Colonic mucosa (tissue), 4 donors: ENCODE measurements at places on chromosomes 4 and X. TPM values are rescaled to one million over a fixed set of nuclear protein-coding genes. Genes with fewer than 3 reads are reported as not detected.

Gene H2BW1
- total RNA-seq = not detected

DNA sequence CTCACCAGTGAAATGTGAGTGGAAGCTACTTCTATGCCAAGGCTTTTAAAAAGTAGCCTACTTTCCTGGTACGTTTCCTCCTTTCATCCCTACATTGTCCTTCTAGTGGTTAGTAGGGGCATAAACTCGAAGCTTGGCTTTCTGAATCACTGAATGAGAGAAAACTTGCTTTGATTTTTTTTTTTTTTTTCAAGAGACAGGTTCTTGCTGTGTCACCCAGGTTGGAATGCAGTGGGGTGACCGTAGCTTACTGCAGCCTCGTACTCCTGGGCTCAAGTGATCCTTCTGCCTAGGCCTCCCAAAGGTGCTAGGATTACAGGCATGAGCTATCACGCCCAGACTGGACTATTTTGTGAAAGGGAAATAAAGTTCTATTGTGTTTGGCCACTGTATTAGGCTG, 89.1 kb upstream of the IGFBP7 start:
- H3K4me3 ChIP-seq = no peak overlapping the region
- no peaks in the 10 kb centered on the region for H3K36me3 ChIP-seq
- no peak overlapping the region for H3K27ac ChIP-seq
- H3K4me1 ChIP-seq = no peaks in the 10 kb centered on the region
- DNase-seq = no peak

- H3K36me3 ChIP-seq = no peaks in the 10 kb centered on the region
- no peak overlapping the region for H3K27ac ChIP-seq
- no peaks in the 10 kb centered on the region for H3K4me1 ChIP-seq
- no peak overlapping the region for H3K4me3 ChIP-seq
These were observed 19.1 kb downstream of the PAGE2 start for GRCh38 chrX:55107911-55108310.

- H3K27me3 ChIP-seq = peaks cover 9% of the 10 kb centered on the region
- H3K36me3 ChIP-seq = no peaks in the 10 kb centered on the region
- H3K4me1 ChIP-seq = no peaks in the 10 kb centered on the region
- peak within 1 kb of the TSS; percentile 24 for H3K4me3 ChIP-seq
These were observed at the start of gene EDNRA for GRCh38 chr4:147480891-147481576. EDNRA (plus strand) TSS chr4:147481097; CDS start chr4:147485682, 4,585 bp downstream.

- H3K36me3 ChIP-seq = no peaks in the 10 kb centered on the region
- H3K27me3 ChIP-seq = no peaks in the 10 kb centered on the region
- H3K4me3 ChIP-seq = no peak overlapping the region
- H3K4me1 ChIP-seq = no peaks in the 10 kb centered on the region
- no peak overlapping the region for H3K27ac ChIP-seq
These were observed 93.8 kb downstream of the SOWAHB start for GRCh38 chr4:76804096-76804495.
